Neuronal stem cell (in vitro differentiated cells): ENCODE measurements at places on chromosomes 1 and 21.
A peak's percentile ranks its signal among the peaks of the same experiment; 100 is the strongest.

DNA sequence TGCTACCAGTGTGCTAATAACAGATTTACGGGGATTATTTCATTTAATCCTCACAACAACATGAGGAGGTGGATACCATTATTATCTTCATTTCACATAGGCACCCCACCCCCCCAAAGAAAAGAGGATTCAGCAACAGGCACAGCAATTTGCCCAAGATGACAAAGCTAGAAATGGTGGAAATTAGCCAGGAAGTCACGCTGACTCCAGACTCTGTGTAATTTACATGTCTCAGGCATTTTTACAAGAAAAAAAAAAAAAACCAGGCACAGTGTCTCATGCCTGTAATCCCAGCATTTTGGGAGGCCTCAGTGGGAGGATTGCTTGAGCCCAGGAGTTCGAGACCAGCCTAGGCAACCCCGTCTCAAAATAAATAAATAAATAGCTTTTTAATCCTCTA, 37.5 kb upstream of the PRDM2 start:
- H3K36me3 ChIP-seq, result no peaks in the 10 kb centered on the region
- no peaks in the 10 kb centered on the region for H3K27me3 ChIP-seq
- no peak overlapping the region for H3K4me3 ChIP-seq

DNA sequence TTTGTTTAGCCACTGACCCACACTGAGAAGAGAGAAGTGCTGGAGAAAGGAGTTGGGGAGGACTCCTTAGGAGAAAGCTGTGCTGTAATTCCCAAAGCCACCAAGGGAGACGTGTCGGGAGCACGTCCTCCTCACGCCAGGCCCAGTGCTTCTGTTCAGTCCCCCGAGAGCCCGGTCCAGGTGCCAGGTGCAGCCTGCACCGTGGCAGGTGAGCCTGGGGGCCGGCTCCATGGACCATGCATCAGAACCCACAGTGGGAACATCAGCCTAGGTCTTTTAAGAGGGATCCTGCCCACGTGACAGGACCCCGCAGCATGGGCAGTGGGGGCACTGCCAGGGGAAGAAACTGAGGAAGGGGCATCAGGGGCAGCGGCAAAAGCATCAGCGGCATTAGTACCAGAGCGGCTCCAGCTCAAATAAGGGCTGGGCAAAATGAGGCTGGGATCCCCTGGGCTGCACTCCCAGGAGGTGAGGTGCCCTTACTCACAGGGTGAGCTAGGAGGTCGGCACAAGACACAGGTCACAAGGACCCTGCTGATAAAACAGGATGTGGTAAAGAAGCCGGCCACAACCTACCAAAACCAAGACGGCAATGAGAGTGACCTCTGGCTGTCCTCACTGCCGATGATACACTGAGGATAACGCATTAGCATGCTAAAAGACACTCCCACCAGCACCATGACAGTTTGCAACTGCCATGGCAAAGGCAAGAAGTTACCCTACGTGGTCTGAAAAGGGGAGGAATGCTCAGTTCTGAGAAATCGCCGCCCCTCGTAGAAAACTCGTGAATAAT, 24.6 kb upstream of the PRDM15 start:
- H3K4me3 ChIP-seq, result no peak overlapping the region
- no peak overlapping the region for H3K27ac ChIP-seq
- H3K4me1 ChIP-seq, result peaks cover 2% of the 10 kb centered on the region
- no peaks in the 10 kb centered on the region for H3K27me3 ChIP-seq

DNA sequence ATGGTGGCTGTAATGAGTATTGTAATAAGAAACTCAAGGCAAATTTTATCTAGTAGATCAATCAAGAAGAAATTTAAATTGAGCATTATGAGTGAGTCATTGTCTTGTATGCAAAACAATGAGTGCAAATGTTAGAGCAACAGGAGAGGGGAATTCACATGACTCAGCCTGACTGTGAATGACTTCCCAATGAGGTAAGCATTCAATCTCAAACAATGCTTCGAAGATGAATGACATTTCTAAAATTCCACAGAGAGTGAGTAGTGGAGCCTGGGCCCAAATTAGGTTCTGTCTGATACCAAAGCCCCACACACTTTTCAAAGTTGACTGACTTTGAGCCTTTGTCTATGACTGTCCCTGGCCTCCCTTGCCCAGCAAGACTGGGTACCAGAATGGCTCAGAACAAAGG, 738.0 kb downstream of the PTPRU start:
- H3K27me3 ChIP-seq, result no peaks in the 10 kb centered on the region
- H3K27ac ChIP-seq, result peak overlapping the region; percentile 34
- no peaks in the 10 kb centered on the region for H3K36me3 ChIP-seq
- peaks cover 8% of the 10 kb centered on the region for H3K4me1 ChIP-seq
- DNase-seq, result peak; percentile 37

DNA sequence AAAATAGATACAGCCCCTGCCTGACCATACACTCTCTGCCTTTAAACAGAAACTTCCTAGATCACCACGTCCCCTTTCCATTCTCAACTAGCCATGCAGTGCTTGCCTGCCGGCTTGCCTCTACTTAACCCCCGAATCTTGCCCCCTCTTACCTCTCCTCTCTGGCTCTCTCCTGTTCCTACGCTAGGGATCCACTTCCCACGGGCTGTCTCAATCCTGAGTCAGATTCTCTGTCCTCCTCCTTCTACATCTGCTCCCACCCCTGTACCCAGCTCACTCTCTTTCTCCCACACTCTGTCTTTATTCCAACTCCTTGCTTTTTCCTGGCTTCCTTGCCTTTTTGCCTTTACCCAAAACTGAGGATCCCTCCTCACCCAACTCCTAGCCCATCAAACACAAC, 29.3 kb downstream of the ATF3 start:
- peaks cover 35% of the 10 kb centered on the region for H3K27me3 ChIP-seq
- DNase-seq, result no peak
- H3K4me3 ChIP-seq, result no peak overlapping the region
- no peak overlapping the region for H3K27ac ChIP-seq
- no peaks in the 10 kb centered on the region for H3K4me1 ChIP-seq

DNA sequence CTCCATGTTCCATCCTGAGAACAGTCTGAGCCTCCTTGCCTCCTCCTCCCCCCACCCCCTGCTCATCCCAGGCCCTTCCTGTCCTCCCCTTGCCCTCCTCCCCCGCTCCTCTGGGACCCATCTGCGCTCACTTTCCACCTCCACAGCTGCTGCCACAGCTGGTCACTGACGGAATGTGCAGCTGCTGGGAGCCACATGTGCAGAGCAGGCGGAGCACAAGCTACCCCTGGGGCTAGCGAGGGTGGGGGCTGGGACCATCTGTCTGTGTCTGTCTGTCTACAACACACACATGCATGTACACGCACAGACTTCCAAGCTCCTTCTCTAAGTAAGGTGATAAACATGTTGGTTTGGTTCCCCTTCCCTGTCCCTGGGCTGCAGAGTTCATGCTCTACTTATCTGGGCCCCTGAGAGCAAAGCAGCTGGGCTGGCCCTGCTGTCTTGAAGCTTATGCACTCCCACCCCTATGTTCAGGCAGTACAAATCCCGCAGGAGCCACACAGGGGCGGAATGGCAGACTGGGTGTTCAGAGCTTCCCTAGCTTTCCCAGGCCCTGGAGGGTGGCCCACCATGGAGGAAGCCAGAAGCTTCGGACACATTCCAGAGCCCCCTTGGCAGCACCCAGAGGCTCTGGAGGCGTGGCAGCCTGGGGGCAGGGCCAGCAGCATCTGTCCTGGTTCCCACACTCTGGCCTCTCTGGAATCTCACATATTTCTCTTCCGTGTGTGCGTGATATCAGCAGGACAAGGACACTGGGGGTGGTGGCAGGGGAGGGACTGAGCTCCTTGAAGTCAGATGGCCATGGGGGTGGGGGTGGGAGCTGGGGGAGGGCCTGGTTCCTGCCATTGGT, 7.0 kb upstream of the HEYL start:
- H3K27me3 ChIP-seq, result no peaks in the 10 kb centered on the region
- H3K27ac ChIP-seq, result peak overlapping the region; percentile 73
- peak; percentile 30 for DNase-seq
- H3K36me3 ChIP-seq, result no peaks in the 10 kb centered on the region
- H3K4me1 ChIP-seq, result peaks cover 15% of the 10 kb centered on the region

DNA sequence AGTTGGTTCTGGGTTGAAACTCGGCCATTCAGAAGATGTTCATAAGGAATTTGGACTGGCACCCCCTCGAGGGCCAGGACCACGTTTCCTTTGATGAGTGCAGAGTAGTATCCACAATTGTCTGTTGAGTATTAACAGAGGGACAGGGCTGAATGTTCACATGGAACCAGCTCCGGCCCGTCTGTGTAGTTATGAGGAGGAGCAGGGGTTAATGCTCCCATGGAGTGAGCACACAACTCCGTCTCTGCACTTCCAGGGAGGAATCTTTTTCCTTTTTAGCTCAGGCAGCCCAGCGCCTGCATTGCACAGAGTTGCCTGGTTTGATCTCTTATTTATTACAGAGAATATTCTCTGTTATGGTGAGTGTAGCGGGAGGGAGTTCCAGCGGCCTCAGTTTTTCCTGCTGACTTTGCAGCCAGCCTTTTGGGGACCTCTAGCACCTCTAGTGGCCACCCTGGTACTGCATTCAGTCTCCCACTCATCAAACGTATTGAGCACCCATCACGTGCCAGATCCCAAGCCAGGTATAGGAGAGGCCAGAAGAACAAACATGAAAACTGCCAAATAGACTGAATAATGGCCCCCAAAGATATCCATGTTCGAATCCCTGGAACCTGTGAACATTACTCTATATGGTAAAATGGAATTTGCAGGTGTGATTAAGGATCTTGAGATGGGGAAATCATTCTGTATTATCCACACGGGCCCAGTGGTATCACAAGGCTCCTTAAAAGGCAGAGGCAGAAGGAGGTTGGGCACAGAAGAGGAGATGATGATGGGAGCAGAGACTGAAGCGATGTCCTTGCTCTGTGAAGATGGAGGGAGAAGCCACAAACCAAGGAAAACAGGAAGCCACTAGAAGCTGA, 167.7 kb upstream of the CSF3R start:
- no peaks in the 10 kb centered on the region for H3K36me3 ChIP-seq
- H3K27me3 ChIP-seq, result no peaks in the 10 kb centered on the region
- H3K4me1 ChIP-seq, result peaks cover 8% of the 10 kb centered on the region
- DNase-seq, result peak; percentile 57
- H3K27ac ChIP-seq, result no peak overlapping the region
- no peak overlapping the region for H3K4me3 ChIP-seq

DNA sequence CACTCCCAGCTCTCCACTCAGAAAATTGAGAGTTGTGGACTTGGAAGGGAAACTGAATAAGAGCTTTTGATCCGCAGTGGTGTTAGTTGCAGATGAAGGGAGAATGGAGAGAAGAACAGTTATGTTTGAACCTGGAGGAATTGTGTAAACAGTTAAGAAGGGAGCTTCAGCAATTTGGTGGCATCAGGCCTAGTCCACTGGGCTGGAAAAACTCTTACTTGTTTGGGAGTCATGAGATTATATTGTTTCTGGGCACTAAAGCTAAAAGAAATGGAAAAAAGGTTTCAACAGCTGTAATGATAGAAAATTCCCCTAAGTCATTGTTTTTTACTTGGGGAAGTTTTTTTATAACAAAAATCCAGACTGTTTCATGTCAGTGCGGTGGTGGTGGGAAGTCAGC, 256.1 kb upstream of the C1orf87 start:
- no peak overlapping the region for H3K4me3 ChIP-seq
- no peaks in the 10 kb centered on the region for H3K4me1 ChIP-seq
- no peak overlapping the region for H3K27ac ChIP-seq
- no peak for DNase-seq

DNA sequence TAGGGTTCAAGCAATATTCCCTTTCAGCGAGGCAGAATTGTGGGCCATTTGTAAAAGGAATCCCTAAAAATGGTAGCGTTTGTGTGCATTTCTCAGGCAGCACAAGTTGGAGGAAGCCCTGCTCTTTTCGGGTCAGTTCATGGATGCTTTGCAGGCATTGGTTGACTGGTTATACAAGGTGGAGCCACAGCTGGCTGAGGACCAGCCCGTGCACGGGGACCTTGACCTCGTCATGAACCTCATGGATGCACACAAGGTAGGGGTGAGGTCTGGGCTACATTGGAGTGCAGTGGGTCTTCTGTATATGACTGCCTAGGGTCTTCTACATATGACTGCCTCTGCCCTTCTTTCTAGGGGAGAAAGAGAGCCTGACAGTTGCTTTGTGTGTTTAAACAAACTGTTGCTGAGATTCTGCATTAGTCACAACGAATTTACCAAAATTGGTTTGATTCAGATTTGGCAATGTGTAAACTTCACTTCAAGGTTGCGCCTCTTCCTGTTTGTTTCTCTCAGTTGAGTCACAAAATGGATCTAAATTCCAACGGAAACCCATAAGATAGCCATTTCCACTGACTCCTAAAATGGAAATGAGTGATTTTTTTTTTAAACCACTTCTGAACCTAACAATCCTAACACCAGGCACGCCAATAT, 40.4 kb upstream of the BMP8A start:
- H3K4me1 ChIP-seq, result no peaks in the 10 kb centered on the region
- no peaks in the 10 kb centered on the region for H3K27me3 ChIP-seq

DNA sequence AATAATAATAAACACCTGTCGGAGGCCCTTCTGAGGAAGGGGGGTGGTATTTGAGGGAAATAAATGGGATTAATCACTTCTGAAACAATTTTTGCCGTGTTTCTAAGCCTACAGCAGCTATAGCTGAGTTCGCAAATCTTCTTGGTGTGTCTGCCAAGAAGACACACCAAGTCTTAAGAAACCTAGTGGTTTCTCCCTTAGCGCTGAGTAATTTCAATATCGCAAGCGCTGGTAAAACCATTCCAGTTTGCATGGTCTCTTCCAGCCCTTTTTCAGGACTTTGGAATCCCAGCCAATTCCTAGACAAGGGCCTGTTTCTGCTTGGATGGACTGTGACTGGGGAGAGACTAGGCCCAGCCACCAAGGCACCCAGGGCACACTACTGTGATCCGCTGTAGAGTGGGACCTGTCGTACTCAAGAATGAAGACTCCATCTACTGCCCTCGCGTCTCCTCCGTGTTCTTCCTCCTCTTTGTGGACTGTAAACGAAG, 7.5 kb upstream of the LHX8 start:
- DNase-seq, result no peak
- H3K27me3 ChIP-seq, result peaks cover 39% of the 10 kb centered on the region
- no peak overlapping the region for H3K4me3 ChIP-seq
- no peaks in the 10 kb centered on the region for H3K36me3 ChIP-seq
- no peak overlapping the region for H3K27ac ChIP-seq

GRCh38 chr1:247228133-247228532, 27.7 kb upstream of the VN1R5 start:
- no peak overlapping the region for H3K27ac ChIP-seq
- no peaks in the 10 kb centered on the region for H3K4me1 ChIP-seq
- DNase-seq, result no peak
- H3K4me3 ChIP-seq, result no peak overlapping the region
- no peaks in the 10 kb centered on the region for H3K27me3 ChIP-seq
- no peaks in the 10 kb centered on the region for H3K36me3 ChIP-seq
